ENCODE measurements at places on chromosomes 2 and 18.

DNA sequence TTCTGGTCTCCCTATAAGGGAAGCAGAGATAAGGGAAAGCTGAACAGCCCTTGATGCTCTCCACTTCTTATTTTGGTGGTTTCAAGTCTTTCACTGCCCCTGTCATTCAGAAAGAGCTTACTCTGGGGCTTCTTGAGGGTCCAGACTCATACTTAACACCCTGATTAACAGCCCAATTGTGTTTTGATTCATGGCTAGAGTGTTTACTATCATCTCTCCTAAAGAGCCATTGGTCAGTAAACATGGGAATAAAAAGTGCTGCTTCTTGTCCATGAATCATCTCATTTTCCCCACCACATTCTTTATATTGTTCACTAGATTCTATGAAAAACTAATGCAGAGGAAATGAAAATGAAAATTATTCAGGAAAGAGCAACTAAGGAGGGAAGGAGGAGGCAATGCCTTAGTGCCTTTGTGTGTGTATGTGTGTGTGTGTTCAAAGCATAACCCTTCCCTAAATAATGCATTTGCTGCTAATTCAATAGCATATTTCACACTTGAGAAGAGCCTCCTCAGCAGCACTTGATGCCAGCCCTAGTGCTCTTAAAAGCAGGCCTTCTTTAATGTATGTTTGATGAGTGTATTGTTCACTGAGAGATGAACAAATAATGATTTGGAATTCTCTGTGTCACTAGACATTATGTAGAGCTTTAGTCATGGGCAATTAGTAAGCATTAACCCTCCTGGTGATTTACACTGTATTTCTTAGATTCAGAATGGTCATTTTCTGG, 63.5 kb downstream of the DCC start:
- no peak for DNase-seq

GRCh38 chr2:212537726-212538304, 787 bp downstream of the ERBB4 start:
- peak; percentile 41 for DNase-seq

- DNase-seq, result no peak
These were observed 109.3 kb upstream of the ZNF516 start for GRCh38 chr18:76604108-76604934.

GRCh38 chr18:48727681-48728080, 188.8 kb downstream of the CTIF start:
- peak; percentile 65 for DNase-seq

DNA sequence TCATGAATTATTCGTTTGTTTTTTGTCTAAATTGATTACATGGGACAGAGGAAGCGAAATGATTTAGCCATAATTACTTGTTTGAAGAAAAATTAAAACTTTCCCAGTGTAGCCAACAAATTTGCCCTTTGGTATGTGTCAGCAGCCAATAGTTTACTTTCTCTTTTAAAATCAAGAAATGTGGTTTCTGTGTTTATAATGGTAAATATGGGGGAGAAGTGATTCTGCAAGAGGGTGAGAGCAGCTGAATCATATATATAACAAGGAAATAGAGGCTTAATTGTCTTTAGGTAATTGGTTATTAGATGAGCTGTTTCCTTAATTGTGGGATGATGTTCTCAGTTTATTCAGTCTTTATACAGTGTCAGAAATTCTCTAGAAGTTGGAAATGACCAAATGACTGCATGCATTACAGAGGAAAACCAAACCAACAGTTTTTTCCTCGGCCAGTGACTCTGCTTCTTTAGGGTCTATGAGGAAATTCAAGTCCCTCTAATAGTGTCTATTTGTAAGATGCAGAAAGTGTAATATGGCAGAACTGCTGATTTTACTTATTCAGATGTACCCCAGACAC, 132.9 kb downstream of the AGPS start:
- no peak for DNase-seq

DNA sequence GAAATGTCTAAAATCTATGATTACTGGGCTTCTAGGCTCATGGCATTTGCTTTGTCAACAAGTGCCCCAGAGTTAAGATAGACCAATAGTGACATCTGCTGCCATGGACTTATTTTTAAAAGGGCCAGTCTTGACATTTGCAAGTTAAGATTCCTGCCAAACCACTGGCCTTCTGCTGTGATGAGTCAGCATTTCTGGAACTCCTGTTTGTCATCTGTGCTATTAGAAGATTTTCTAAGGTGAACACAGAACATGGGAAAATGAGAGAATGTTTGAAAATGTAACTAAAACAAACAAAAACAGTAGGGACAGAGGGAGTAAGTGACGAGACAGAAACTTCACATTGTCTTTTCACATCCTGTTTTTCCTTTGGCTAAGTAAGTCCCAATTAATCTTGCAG, 93.7 kb upstream of the WDR75 start:
- peak; percentile 8 for DNase-seq

Data from G401 (cell line).